ENCODE measurements at places on chromosomes 7 and 10.

GRCh38 chr7:112176241-112176640, 30.0 kb downstream of the DOCK4 start:
- DNase-seq: no peak

DNA sequence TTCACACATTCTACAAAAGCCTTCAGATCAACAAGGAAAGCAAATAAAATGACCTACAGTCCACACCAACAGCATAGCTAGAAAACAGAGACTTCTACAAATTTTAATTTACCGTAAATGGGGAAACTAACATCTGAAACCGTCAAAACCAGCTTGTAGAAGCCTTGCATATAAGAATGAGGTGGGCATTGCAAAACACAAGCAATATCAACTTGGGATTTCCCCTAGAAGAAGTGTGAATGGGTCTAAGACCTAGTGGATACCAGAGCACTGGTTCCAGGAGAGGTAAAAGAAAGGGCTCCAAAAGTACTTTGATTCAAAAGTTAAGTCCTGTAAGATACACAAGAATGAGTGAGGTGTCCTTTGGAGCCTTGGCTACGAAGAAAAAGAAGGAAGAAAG, 18.7 kb downstream of the RTKN2 start:
- DNase-seq: no peak

DNA sequence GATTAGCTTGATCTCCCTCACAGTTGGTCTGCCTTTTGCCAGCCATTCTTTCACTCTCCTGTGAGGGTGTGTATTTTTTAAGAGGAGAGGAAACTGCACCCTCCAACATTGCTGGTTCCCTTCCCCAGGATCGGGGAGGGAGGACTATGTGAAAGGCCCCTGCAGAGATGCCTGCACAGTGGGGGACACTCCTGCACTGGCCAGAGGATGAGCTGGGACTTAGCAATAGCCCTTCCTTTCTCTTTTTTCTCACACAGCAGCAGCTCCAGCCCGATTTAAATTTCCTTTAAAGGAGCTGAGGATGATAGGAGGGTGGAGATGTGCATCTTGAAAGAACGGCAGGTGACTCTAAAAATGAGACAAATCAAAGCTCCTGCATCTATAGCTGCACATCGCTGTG, 18.7 kb downstream of the SORCS3 start:
- no peak for DNase-seq

GRCh38 chr10:4034907-4035598, 250.0 kb upstream of the KLF6 start:
- DNase-seq: no peak

DNA sequence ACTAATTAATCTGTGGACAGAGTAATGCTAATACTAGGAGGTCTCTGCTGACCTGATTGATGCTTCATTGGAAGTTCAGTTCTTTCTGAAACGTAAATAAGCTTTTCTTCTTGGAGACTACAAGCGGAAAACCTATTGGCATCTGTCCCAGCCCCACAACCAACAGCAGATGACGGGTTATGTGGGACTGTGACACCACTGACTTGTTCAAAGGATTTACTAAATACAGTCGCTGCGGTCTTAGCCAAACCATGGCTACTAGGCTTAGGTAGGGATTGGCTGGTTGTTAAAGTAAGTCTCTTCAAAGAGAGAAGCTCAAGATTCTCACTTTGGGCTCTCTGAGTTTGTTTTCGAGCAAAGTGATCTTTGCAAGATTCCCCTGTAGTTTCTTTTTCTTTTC, 68.3 kb downstream of the HYCC1 start:
- no peak for DNase-seq

DNA sequence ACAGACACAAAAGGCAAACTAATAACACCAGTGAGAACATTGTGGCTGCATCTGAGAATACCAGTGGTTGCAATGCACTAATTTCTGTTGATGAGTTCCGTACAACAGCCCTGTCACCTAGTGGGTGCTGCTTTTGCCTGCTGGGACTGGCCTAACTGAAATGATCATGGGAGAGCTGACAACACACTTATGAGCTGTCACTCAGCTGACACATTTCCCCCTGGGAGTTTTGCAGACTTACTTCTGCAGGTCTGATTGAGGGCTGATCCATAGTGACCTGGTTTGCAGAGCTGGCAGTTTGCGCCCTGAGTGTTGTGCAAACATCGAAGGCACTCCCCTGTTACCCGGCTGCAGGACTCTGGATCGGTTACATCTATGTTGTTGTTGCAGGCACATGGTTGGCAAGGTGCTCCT, 60.6 kb upstream of the LAMB1 start:
- DNase-seq: no peak

DNA sequence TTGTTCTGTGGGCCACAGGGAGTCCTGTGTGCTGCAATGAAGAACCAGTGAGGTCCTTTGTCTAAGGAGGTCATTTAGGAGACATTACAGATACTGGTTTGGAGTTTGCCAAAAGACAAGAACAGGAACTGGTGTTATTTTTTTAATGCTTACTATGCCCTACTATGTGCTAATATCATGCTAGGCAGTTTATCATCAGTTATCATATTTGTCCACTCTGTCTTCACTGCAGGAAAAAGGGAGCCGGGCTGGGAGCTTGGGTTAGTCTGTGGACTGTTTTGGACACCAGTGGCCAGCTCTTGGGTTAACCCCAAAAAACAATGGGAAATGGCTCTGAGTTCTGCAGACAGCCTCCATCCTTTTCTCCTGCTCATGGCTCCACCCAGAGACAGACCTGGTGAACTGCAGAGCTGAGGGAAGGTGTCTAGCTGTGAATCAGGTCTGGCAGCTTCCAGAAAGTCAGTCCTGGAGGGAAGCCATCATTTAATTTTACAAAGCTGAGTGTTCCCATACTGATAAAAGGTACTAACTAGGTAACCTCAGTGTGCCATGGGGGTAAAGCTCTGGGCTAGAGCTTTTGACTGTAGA, 101.2 kb upstream of the ZNF746 start:
- peak; percentile 38 for DNase-seq

- no peak for DNase-seq
Measured at GRCh38 chr10:110753462-110753861, 109.3 kb downstream of the RBM20 start.

- DNase-seq: peak; percentile 64
Measured at GRCh38 chr7:92836489-92836999, at the start of gene CDK6. TSS of gene CDK6 (minus strand) at chr7:92836573. CDS start at chr7:92833323, 3,250 bp downstream.

GRCh38 chr10:126924915-126925300, 19.7 kb downstream of the DOCK1 start:
- DNase-seq: no peak

- DNase-seq: no peak
Measured at GRCh38 chr7:15749631-15750030, 63.1 kb upstream of the MEOX2 start.

GRCh38 chr10:109997233-109997632, 10.6 kb upstream of the ADD3 start:
- no peak for DNase-seq

GRCh38 chr10:89426230-89426868, 12.0 kb downstream of the IFIT5 start:
- peak; percentile 42 for DNase-seq

DNA sequence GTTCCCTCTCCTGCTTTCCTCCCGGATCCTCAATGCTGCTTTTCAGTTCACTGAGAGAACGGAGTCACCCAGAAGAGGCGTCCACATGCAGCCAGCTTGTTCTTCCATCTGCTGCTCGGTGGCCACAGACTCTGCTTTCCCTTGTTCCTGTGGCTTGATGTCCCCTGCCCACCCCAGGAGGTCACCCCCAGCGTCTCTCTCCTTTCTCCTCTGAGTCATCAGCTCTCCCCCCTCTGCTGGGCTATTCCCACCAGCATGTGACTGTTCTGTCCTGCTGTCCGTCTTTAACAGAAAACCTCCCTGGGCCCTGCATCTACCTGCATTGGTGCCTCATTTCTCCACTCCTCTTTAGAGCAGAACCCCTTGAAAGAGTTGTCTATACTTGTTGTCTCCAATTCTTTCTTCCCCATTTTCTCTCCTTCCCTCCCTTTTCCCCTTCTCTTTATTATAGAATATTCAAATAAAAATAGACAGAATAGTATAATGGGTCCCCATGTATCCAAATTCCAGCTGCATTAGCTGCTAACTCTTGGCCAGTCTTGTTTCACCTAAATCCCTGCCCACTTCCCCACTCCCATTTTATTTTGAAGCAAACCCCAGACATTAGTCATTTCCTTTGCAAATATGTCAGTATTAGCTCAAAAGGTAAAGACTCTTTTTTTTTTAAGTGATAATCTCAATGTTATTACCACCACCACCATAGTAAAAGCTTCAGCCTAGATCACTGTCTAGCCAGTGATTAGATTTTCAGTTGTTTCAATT, 4.1 kb downstream of the ZNF282 start:
- DNase-seq: no peak

DNA sequence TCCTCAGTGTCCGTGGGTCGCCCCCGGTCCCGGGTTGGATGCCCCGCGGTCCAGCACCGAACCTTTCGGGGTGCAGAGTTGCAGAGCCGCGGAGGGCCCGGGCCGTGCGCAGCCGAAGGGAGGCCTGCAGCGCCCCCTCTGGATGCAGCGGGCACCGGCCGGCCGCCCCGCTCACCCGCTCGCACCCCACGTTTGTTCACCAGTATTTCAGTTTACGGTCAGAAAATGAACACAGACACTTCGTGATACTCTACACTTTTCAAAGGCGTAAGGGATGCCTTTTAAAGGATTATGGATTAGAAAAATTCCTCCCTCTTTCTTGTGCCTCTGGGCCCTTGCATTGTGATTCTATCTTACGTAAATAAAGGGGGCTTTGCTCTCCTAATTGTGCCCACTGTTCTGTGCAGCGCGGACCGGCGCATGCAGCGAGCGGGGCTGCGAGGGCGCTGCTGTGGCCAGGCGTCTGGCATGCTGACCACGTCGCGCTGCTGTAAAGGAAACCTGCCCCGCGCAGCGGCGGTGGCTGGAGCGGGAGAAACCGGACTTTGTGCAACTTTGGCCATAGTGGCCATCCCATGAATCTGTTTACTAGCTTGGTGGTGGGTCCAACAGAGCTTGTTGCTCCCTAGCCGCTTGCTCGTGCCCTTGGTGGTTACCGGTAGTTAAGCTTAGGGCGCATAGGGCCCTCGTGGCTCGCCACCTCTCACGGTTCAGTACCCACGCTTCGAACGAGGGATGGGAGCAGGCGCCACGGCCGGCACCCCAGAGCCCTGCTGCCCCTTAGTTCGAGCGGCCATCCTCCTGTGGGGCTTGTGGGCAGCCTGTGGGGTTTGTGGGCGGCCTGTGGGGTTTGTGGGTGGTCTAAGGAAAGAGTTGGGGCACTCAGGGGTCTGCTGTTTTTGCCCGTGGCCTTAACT, 739 bp upstream of the MEST start:
- DNase-seq: peak; percentile 60

GRCh38 chr10:129706081-129706480, 239.0 kb downstream of the MGMT start:
- no peak for DNase-seq

- no peak for DNase-seq
Measured at GRCh38 chr7:35513828-35514227, 181.1 kb downstream of the HERPUD2 start.

All from adrenal gland (tissue), 19 donors.